ENCODE measurements at places on chromosomes 11 and 22.

DNA sequence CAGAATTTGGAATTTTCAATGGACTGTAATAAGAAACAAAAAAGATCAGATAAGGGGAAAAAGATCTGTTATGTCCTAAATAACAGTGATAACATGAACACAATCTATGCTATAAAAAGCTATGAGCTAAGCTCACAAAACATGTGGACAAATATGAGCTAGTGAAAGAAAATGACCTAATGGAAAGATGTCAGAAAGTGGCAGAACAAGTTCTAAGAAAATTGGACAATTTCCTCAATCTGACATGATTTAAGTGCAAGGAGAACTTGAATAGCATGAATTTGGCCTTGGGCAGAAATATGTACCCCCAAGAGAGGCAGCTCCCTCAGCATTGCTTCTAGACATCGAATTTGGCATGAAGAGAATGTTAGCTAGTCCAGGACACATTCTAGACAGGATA is 212.0 kb upstream of the PGR start:
- no peak for DNase-seq

DNA sequence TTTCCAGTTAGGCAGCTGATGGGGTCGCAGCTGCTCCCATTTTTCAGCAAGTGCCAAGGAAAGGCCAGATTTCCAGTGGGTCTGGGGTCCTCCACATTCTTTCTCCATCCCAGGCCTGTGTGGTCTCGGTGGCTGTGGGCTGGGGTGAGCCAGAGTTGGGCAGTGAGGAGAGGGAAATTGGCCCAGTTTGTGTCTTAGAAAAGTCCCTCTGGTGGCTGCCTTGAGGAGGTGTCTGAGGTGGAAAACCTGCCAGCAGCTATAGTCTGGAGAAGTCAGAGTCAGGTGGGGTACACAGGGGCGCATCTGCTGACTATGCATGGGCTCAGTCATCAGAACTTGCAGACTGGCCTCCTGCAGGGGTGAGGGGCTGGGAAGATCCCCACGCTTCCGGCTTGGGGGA is 30.5 kb downstream of the MRGPRD start:
- DNase-seq: no peak

DNA sequence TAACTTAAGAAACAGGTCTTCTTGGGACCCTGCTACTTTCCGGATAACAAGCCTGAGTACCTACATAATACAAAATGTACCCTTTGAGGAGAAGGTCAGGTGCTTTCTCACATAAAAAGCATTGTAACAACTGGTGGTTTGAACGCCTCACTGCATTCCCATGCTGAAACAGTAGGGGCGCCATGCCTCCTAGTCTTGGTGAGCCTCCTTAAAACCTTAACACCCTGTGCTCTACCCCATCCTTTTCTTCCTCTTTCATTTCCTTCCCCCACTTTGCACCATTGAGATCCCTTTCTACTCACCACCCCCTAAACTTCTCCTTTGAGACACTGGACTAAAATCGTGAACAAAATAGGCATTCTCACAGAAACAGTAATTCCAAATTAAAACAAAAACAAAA is 729.3 kb downstream of the NTM start:
- DNase-seq: no peak

DNA sequence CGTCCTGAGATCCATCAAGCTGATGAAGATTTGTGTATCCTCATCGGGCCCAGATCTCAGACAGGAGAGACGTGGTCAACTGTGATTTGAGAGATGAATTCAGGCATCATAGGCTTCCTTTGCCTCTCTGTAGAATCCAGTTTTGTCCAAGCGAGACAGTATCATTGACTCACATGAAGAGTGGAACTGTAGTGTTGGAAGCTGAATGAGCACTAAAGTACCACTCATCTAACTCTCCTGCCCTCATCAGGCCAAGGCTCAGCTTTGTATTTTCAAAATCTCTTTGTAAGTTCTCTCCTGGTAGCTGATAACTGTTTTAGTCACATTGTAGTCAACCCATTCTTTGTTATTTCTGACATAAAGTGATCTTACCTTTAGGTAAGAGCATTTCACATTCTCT is 85.1 kb downstream of the KIRREL3 start:
- DNase-seq: no peak

GRCh38 chr22:19122752-19123492 is 710 bp upstream of the DGCR2 start:
- DNase-seq: no peak

Measured in activated CD8-positive, alpha-beta memory T cell treated with anti-CD3 and anti-CD28 coated beads, Interleukin-2, amount 50 U/mL, for 4 hours (primary cell).